ENCODE measurements at places on chromosomes 1 and 21. TPM values are rescaled to one million over a fixed set of nuclear protein-coding genes. Genes with fewer than 3 reads are reported as not detected.

SH3BGR gene
- total RNA-seq, result 1.6 TPM

DNA sequence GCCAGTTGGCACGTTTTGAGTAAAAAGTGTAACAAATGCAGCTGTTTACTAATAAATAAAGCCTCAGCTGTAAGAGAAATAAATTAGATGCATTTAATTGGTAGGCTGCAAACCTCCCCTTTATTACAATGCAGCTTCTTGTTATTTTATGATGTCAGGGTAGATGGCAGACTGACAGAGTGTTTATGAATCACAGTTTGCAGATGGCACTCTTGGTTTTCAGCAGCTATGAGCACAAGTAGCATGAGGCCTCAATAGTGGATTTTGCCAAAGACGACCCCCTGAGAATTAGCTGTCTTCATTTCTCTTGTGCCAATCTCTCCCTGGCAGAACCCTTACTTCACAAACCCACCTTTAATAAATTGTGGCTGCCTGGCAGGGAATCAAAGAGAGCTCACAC, 161.2 kb upstream of the C1orf87 start:
- DNase-seq, result no peak

CNR2 gene
- total RNA-seq, result not detected

GRCh38 chr1:231206856-231207255, 34.2 kb upstream of the GNPAT start:
- no peak for DNase-seq

GNL2 gene
- 99.7 TPM for total RNA-seq

CFAP298 gene
- 44.8 TPM for total RNA-seq

GRCh38 chr21:35220301-35220700, 171.2 kb upstream of the RUNX1 start:
- DNase-seq, result no peak

- no peak for DNase-seq
Observed at GRCh38 chr1:63713627-63714481, 60.0 kb upstream of the ROR1 start.

- no peak for DNase-seq
Observed at GRCh38 chr1:200366577-200367253, 43.1 kb downstream of the ZNF281 start.

GRCh38 chr21:10627316-10627863, 106.0 kb downstream of the TPTE start:
- no peak for DNase-seq

MATN1 gene
- not detected for total RNA-seq

DNA sequence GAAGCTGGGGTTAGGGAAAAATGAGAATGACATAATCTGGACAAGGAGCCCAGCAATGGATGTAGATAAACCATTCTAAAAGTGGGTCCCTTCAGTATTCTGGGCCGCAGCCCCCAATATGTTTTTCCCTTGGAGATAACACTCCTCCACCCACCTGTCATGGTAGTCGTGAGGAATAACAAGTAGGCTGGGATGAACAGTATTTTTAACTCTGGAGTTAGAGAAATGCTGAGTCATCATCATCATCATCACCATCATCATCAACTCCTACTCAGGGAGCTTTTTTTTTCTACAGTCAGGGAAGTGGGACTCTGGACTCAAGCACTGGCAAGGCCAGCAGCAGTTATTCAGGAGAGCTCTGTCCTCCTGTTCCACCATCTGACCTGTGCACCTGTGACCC, 12.8 kb downstream of the CADM3 start:
- DNase-seq, result no peak

DNA sequence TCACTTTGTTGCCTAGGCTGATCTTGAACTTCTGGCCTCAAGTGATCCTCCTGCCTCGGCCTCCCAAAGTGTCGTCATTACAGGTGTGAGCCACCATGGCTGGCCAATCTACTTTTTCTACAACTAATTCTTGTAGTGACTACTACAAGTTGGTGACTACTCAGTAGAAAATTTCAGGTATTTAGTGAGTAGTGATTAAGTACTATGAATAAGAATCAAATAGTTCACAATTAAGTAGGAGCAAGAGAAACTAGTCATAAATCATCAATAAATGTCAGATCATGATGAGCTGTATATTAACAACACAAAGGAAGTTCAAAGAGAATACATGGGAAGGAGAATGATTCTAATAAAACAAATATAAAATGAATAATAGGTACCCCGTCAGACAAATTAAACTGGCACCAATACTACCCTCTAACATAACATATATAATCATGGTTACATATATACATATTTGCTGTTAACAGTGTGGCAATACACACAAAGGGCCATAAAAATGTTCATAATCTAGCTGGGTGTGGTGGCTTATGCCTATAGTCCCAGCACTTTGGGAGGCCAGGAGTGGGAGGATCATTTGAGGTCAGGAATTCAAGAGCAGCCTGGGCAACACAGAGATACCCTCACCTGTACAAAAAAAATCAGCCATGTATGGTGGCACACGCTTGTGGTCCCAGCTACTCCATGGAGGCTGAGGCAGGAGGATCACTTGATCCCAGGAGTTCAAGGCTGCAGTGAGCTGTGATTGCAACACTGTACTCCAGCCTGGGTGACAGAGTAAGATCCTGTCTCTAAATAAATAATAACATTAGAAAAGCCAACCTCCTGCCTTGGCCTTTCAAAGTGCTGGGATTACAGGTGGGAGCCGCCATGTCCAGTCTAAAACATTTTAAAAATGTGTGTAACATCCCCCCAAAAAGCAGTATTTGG, 19.1 kb downstream of the YY1AP1 start:
- DNase-seq, result no peak

DNA sequence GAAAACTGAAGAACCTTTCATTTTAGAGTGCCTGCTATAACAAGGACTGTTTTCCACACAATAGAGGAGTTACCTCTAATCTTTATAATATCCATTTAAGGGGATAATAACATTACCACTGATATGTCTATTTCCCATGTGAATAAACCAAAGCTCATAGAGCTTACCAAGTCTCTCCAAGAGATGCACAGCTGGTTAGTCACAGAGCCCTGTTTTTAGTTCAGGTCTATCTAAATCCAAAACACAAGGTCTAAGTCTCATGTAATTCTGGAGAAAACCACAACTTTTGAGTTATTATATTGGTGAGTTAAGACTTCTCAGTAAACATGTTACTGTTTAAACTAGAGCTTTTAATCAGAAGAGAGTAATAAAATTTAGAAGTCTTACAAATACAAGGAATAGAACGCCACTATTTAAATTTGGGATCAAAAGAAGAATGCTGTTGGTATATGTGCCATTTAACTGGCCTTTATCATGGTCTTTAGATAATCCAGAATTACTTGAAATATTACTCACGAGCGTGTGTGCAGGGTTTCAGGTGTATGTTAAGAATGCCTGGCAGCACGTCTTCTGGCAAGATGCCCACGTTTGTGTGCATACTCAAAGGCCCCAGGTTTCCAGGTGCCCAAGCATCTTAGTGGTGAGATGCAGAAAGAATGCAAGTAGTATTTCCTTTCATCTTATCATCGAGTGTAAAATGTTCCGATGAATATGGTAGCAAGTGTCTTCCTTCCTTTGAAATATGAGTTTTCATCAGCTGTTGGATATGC, 190.6 kb downstream of the FMN2 start:
- no peak for DNase-seq

ASH1L gene
- total RNA-seq, result 14.4 TPM

AMY1A gene
- total RNA-seq, result not detected

CD53 gene
- total RNA-seq, result not detected

DNA sequence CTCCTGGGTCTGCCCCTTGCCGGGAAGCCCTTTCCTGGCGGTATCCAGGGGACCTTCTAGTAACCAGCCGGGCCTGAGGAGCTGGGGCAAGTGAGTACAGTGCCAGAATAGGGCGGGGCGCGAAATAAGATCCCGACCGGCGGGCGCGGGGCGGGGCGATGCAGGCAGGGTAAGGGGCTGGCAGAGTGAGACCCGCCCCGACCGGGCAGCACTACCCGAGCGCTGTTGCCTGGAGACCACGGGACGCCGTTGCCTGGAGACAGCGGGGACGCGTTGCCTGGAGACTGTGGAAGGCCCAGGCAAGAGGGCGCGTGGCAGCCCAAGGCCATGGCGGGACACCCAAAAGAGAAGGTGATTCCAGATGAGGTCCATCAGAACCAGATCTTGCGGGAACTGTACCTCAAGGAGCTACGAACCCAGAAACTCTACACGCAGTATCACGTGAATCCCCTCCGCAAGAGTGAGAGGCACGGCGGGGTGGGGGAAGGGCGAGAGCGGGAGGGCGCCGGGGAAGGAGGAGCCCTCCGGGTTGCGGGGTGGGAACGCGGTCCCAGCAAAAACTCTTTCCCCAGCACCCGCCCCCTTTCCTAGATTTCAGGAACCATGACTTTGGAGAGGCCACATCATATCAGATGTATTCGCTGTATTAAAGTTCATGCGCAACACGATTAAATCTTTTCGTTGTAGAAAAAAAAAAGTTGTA, 24.3 kb downstream of the EBNA1BP2 start:
- DNase-seq, result no peak

DNA sequence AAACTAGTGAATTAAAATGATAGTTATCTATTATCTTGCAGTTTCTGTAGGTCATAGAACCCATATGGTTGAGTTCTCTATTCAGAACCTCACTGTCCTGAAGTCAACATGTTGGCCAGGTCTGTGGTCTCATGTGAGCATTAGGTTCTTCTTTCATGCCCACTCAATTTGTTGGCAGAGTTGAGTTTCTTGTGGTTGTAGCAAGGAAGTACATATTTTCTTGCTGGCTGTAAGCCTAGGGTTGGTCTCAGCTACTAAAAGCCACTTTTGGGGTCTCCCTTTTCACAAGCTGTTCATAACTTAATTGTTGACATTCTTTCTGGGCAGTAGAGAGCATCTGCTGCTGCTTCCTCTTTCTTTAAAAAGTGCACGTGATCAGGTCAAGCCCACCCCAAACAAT, 1165.1 kb upstream of the NCAM2 start:
- no peak for DNase-seq

- DNase-seq, result no peak
Observed at GRCh38 chr1:55210990-55211801, 4.0 kb downstream of the USP24 start.

SLC66A1 gene
- total RNA-seq, result 15.3 TPM

DMRTB1 gene
- not detected for total RNA-seq

GRCh38 chr1:84846387-84846786, 46.6 kb downstream of the LPAR3 start:
- DNase-seq, result no peak

- no peak for DNase-seq
Observed at GRCh38 chr1:147215540-147215916, 9.6 kb downstream of the FMO5 start.

- no peak for DNase-seq
Observed at GRCh38 chr1:59315529-59316463, 18.9 kb downstream of the FGGY start.

DNA sequence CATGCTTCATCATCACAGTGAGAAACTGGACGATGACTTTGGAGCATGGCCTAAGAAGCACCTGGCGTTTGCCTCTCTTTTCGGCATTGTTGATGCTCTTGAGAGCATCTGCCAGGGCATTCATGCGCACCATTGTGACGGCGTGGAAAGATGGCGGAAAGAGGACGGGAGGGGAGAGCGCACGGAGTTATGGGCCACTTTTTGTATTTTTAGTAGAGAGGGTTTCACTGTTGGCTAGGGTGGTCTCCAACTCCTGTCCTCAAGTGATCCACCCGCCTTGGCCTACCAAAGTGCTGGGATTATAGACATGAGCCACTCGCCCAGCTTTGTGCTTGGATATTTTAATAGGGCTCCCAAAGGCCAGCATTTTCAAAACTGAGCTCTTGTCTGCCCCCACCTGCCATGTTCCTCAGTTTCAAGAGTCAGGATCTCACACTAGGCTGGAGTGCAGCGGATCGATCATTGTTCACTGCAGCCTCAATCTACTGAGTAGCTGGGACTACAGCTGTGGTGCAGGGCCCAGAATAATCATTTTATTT, 5.3 kb downstream of the RPS8 start:
- no peak for DNase-seq

- DNase-seq, result no peak
Observed at GRCh38 chr21:35428489-35428888, 379.4 kb upstream of the RUNX1 start.

DNA sequence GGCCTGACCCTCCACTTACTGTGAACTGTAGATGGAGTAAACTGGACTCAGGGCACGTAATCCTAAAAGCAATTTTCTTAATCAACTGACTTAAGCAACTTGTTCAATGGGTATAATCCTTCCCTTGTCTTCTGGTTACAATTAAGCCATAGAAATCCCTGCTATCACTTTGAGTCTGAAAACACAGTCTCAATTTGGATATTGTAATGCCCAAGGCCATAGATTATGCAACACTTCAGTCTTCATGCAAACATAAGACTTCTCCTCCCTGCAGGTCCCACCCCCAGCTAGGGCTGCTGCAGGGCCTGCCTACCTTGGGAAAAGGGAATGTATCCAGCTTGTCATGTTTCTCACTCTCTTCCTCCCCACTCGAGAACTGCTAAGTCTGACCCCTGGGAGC, 6.2 kb upstream of the SLC5A9 start:
- DNase-seq, result no peak

DNA sequence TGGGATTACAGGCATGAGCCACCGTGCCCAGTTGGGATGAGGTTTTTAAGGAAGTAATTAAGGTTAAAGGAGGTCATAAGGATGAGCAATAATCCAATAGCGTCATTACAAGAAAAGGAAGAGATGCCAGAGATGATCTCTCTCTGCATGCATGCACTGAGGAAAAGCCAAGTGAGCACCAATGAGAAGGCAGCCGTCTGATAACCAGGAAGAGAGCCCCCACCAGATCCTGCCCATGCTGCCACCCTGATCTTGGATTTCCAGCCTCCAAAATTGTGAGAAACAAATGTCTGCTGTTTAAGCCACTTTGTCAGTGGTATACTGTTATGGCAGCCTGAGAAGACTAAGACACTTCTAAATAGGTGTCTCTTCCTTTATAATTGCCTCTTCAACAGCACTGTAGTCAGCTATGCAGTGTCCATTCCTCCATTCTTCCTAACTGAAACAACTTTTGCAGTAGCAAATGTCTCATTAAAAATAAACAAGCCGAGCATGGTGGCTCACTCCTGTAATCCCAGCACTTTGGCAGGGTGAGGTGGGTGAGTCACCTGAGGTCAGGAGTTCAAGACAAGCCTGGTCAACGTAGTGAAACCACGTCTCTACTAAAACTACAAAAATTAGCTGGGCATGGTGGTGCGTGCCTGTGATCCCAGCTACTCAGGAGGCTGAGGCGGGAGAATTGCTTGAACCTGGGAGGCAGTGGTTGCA, 216.2 kb upstream of the RUNX1 start:
- DNase-seq, result no peak

GRCh38 chr1:227411066-227411465, 92.8 kb upstream of the CDC42BPA start:
- no peak for DNase-seq

GRCh38 chr1:13798120-13798519, 98.1 kb downstream of the PRDM2 start:
- DNase-seq, result no peak

- DNase-seq, result no peak
Observed at GRCh38 chr1:175433532-175434282, 241.1 kb upstream of the KIAA0040 start.

DNA sequence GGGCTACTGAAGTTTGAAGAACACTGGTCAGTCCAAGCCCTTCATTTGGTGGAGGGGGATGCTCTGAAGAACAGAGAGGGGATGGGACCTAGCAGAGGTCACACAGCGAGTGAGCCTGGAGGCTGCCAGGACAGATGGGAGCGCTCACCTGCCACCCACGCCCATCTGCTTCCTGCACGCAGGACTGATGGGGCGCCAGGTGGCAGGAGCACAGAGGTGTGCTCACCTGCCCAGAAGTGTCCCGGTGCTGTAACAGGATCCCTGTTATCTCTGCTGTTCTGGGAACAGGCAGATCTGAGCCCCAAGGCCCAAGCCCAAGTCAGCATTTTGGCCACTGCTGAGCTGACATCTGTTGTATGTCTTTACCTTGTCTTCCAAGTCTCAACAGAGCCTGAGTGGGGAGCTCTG, 40.5 kb downstream of the EPHB2 start:
- no peak for DNase-seq

All from pulmonary artery endothelial cell (primary cell).